AG04450 (cell line): ENCODE measurements at places on chromosomes 2 and 18.

- DNase-seq: no peak
Measured at GRCh38 chr18:67932271-67932670, 415.8 kb upstream of the DSEL start.

DNA sequence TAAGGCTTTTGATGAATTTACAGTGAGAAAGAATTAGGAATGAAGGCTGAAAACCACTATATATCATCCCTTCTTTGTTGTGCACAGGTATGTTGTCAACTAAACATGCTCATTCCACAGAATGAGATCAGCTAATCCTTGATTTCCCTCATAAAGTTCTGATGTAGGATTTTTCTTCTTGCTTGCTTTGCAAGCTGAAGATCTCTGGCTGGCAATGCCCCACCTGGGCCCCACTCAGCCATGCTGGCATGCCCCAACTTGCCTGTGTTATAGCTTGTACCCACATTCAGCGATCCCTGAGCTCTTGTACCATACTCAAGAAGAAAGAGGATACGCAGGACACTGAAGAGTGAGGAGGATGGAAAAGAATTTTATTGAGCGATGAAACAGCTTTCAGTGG lies 18.0 kb upstream of the SERPINB11 start:
- DNase-seq: no peak

DNA sequence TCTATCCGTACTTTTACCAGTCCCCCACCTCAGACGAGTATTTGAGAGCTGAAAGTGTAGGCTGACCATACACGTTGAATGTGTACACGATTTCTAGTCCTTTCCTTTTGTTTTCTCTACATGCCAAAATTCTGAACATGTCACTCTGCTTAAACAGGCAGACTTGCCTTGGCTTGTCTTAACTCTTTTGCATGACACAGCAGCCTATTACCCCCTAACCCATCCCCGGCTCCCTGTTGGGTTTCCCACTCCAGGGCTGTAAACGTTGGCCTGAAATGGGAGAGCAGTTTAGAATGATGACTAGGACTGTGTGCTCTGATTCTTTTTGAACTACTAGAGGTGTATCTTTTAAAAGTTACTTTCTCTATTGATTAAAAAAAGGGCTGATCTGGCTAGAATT lies 19.1 kb downstream of the MTCL1 start:
- DNase-seq: no peak

DNA sequence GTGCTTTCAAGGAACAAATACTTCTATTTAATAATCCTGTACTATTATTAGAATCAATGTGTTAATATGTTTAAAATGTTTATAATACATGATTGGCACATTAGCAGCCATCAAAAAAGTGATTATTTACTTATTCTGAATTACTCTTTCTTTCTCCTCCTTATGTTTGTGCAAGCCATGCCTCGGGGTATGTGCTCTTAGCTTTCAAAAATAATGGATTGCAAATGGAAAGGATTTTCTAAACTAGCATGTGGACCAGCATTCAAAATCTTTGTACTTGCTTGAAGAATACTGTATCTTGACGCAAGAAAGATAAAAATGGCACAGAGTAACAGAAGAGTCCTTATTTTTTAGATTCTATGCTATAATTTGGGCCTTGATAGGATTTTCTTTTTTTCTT lies 156.5 kb downstream of the CDH7 start:
- no peak for DNase-seq

- DNase-seq: no peak
Measured at GRCh38 chr2:207110310-207110709, 55.4 kb downstream of the KLF7 start.

DNA sequence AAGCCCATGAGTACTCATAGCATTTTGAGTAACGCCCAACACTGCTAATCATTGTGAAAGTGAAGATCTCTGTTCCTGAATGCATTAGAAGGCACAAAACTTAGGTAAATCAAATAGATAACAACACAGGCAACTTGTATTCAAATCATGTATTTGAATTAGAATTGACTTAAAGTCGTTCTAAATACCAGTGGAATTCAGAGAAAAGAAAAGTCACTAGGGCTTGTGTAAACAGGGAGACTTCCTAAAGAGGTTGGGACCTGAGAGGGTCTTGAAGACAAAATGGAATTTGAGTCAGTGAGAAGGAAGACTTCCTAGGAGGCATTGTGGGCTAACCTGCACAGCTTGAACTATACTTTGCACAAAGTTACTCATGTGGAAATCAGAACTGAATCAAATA lies 127.2 kb downstream of the CTNNA2 start:
- no peak for DNase-seq

- DNase-seq: no peak
Measured at GRCh38 chr2:168748461-168748860, 54.0 kb upstream of the NOSTRIN start.

GRCh38 chr2:235908826-235909225 lies 259.4 kb downstream of the GBX2 start:
- no peak for DNase-seq

- DNase-seq: no peak
Measured at GRCh38 chr2:241926541-241927311, 57.2 kb downstream of the RTP5 start.

DNA sequence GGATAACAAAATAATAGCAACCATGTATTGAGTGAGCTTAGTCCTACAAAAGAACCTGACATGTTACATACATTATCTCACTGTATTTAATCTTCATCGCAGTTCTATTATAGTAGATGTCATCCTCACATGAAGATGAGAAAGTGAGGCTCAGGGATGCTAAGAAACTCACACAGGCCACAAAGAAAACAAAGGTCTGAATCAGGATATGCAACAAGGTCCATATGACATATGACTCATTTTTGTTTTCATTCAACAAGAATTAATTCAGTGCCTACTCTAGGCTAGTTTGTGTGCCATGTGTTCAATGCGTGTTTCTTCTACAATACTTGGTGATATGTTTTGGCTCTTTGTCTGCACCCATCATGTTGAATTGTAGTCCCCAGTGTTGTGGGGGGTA lies 219.7 kb upstream of the EPHA4 start:
- DNase-seq: no peak

DNA sequence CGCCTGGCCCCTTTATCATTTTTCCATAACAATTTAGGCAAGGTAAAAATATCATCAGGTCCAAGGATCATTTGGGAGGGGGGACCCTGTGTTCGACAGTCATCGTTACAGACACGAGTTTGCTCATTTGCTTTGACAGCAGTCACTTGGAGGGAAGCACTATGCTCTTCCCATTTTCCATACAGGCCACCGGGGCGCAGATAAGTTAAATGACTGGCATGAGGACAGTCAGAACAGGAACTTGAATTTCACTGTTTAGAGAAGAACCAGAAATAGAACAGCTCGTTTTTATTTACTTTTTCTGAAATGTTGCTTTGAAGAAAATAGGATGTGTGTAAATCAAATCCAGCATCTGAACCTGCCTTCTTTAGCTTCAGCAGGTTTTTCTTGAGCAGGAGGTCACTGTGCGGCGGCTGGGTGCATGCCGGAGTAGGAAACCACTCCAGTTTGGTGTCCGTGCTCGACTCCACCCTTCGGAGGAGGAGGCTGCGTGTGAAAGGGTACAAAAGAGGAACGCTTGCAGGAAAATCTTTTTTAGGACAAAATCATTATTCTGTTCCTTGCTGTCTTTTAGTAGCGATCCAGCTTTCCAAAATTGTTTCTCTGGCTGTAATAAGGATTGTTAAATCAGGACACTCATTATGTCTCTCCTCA lies 15.2 kb downstream of the NPAS2 start:
- no peak for DNase-seq

- no peak for DNase-seq
Measured at GRCh38 chr18:28149810-28150420, 27.0 kb downstream of the CDH2 start.

- DNase-seq: no peak
Measured at GRCh38 chr18:48073211-48073930, 142.9 kb upstream of the SMAD2 start.

DNA sequence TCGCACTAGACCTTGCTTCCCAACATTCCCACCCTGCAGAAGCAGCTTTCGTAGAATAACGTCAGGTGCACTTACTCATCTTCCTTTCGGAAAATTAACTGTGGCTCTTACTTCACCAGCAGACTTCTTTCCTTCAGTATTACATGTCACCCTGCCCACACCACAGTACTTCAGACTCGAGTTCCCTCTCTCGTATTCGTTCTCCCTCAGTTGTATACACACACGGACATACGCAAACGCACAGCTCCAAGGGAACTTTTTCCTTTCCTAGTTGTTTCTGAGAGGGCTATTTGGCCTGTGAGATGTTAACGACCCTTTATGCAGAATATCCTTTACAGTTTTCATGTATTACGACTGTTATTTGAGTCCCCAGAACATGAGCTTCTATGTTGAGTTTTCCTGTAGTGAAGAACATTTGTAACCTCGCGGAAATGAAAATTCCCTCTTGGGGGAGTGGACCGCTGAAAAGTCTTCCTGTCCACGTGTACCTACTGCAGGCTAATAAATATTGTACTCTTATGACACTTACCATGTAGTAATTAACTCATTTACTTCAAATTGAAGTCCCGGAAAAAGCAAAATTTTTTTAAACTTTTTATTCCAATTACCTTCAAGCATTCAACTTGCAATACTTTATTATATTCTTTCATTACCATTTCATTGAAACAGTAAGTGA lies 908 bp downstream of the ERLEC1 start:
- DNase-seq: no peak

GRCh38 chr2:64092502-64092901 lies 51.7 kb downstream of the PELI1 start:
- DNase-seq: no peak
